ENCODE measurements at places on chromosomes 2 and 18.

DNA sequence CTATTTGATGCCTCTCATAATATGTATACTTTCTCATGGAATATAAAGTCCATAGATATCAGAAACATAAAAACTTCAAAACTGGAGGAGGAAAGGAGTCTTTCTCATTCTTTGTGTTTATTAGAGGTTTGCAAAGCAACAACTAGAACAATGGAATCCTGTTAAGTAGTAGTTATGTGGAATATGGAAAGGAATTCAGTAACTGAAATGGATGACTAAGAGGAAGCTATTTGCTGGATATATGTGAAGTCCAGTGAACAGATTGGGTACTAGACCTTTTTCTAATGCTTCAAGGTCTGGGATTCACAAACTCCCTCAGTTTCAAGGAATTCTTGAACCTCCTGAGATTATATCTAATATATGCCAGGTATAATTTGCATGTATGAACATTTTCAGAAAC lies 353.6 kb upstream of the FANCL start:
- no peak for DNase-seq

- no peak for DNase-seq
Measured at GRCh38 chr2:46813020-46813415, 102.6 kb downstream of the MCFD2 start.

GRCh38 chr2:72770879-72771461 lies 54.9 kb downstream of the EXOC6B start:
- DNase-seq = peak; percentile 44

DNA sequence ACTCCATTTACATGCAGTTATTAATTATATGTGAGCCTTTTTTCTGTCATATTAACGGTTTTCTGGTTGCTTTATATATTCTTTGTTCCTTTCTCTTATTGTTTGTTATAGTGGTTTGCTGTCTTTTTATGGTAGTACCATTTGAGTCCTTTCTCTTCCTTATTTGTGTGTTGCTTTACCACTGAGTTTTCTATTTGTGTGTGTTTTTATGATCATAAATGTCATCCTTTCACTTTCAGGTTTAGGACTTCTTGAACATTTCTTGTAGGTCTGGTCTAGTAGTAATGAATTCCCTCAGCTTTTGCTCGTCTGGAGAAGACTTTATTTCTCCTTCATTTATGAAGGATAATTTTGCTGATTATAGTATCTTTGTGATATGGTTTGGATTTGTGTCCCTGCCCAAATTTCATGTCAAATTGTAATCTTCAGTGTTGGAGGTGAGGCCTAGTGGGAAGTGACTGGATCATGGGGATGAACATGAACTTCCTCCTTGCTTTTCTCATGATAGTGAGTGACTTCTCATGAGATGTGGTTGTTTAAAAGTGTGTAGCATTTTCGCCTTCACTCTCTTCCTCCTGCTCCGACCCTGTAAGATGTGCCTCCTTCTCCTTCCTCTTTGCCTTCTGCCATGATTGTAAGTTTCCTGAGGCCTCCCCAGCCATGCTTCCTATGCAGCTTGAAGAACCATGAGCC lies 11.5 kb downstream of the GCC2 start:
- DNase-seq = no peak

- DNase-seq = no peak
Measured at GRCh38 chr2:105882341-105882740, 137.6 kb downstream of the NCK2 start.

- DNase-seq = no peak
Measured at GRCh38 chr2:158463496-158464095, 6.8 kb downstream of the PKP4 start.

DNA sequence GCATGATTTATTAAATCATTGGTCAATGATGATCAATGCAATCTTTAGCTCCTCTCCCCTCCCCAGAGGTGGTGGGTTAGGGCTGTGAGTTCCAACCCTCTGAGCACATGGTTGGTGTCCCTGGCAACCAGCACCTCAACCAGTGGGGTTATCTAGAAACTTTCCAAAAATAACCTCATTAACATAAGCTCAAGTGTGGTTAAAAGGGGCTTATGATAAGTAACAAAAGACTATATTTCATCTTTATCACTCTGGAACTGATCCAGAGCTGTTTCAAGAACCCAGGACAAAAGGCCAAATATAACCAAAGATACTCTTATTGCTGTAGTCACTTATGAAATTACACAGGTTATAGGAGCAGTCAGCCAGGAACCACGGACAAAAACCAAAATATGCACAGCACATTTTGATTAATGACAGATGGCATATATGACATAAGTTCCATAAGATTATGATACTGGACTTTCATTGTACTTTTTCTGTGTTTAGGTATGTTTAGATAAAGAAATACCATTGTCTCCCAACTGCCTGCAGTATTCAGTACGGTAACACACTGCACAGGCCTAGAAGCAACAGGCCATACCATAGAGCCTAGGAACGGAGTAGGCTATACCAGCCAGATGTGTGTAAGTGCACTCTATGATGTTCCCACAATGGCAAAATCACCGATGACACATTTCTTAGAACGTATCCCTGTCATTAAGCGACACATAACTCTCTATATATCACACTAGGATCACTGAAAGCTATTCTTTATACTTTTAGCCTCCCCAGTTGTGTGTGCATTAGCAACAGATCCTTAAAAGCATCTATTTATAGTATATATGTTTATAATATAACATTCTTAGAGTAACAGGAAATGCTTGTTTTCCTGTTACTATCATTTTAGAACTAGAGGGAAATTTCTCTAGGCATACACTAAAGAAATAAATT lies 31.9 kb downstream of the KIDINS220 start:
- no peak for DNase-seq

GRCh38 chr18:6920099-6920955 lies 190.8 kb downstream of the ARHGAP28 start:
- peak; percentile 65 for DNase-seq

DNA sequence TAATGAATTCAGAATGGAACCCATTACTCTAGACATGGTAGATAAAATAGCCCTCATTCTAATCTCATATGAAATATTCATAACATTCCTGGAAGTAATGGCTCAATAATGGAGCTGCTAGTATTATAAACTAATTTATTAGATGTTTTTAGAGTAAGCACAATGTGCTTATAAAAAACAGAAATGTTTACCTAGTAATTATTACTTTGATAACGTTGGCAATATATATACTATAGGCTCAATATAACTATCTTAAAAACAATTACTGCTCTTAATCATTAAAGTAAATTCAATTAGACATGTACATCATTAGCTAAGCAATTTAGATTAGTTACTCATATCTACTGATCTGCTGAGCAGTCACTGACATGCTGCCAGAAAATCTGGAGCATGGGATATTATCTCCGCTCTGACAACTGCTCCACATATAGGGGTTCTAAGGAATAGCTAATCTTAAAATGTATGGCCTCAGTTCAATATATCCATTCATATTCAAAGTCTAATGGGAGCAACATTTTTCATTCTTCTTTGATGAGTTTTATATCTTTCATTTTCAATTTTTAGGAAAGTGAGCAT lies 19.4 kb downstream of the PPP1R1C start:
- DNase-seq = no peak

- DNase-seq = no peak
Measured at GRCh38 chr2:11169333-11169732, 14.1 kb downstream of the SLC66A3 start.

DNA sequence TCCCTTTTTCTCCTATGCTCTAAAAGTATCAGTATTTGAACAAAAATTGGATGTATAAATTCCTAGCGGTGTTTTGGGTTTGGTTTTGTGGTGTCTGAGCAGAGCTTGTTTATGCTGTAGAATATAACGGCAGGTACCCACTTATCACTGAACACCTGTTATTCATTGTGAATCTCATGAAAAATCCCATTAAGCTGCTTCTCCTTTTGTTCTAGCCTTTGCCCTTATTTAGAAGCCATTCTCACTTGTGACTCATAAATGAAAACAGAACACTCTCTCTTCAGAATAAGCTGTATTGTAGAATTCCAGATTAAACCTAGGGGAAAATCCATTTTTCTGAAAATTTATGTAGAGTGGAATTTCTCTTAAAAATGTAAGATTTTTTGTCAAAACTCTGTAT lies 104.0 kb downstream of the PRPF40A start:
- DNase-seq = peak; percentile 1

- DNase-seq = no peak
Measured at GRCh38 chr2:129870685-129871241, 108.7 kb upstream of the RAB6C start.

DNA sequence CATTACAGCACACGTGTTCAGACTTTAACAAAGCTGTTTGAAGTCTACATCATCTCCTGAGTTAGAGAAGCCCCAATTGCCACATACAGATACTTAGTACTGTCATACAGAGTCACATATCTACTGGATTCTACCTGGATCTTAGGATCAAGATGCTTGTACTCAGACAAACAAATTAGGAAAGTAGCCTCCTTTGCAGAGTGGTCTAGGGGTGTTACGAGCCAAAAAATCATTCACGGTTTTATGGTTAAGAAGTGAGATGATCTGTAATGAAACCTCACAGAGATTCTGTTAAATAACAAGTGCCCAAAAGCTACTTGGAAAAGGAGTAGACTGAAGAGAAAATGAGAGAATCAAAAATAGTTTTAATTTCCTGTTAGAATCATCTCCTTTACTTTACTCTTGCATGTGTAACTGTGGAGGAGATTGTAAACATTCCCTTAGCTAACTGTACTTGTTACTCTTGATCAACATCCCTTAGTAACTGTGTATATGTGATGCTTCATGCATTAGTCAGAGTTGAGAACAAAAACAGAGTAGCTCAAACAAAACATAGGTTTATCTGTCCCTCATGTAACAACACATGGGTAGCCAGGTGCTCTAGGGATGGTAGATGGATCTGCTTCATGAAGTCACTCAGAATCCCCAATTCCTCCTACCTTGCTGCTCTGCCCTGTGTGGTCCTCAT lies 16.4 kb upstream of the IL1RL1 start:
- DNase-seq = no peak

- DNase-seq = no peak
Measured at GRCh38 chr2:103268841-103269498, 507.1 kb downstream of the TMEM182 start.

Data from NCI-H2081 (cell line).